ENCODE measurements at places on chromosomes 6 and 20.

GRCh38 chr6:157226026-157226625 lies 97.2 kb downstream of the TMEM242 start:
- DNase-seq = no peak

DNA sequence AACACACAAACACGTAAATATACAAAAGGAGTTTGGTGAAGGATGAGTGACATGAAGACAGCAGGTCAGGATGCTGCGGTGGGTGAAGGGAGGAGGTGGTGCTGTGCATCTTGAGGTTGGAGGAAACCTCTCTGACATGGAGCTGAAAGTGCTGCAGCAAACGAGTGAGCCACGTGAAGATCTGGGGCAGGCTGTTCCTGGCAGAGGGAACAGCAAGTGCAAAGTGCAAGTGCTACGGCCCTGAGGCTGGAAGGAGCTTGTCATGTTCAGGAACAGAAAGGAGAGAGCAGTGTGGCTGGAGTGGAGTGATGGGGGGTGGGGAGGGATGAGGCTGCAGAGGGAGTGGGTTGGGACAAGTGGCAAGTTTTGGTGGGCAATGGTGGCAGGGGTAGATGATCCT lies 24.8 kb upstream of the ANGPT4 start:
- DNase-seq = no peak

- no peak for DNase-seq
Observed at GRCh38 chr6:52016915-52017748, 70.3 kb downstream of the PKHD1 start.

GRCh38 chr6:53530346-53530745 lies 14.6 kb downstream of the GCLC start:
- DNase-seq = no peak

GRCh38 chr6:22366214-22366613 lies 69.4 kb upstream of the PRL start:
- no peak for DNase-seq

DNA sequence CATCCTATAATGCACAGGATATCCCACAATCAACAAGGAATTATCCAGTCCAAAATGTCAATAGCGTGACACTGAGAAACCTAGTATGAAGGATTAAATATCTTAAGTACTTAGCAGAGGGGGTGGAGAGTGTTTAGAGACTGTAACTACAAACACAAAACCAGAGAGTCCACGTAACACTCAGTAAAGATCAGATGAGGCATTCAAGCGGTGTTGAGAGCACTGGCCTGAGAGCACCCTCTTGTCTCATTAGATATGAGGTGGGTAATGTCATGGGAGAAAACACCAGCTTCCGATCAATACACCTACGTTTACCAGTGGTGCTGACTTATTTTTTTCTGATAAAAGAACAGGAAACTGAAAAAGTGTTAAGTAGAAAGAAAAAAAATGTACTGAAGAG lies 2.3 kb downstream of the FAM184A start:
- no peak for DNase-seq

- peak; percentile 46 for DNase-seq
Observed at GRCh38 chr6:18323935-18324705, 59.8 kb upstream of the DEK start.

DNA sequence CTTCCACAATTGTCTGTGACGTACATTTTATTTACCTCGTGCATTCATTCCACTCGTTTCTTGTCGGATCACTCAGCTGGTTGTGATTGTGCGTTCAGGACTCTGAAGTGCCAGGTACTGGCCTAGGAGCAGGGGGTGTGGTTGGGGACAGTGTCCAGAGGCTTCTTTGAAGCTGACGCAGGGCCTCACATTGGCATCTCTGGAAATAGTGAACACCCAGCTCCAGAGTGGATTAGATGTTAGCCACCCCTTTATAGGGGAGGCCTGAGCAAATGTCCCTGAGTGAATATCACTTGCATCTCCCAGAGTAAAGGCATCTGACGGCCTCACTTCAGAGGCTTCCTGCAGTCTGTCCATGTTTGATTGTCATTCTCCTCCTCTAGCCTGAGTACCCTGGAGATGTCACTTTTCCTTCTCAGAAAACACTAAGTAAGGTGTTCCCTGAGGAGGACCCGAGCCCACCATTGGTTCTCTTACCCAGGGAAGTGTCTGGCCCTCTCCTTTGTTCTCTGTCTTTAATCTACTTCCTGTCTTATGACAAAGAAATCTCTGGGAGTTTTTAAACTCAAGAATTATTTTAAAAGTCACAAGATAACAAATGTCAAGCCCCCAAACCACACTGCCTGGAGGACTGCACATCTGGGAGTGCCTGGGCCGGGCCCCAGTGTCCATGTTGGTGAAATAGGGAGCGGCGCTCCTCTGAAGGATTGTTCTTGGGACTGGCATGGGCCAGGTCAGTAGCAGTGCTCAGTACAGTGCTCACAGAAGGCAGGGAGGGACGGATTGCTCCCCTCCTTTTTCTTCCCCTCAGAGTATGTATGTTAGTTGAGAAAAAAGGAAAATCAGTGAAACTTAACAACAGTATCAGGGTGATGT lies 10.8 kb downstream of the STX16 start:
- DNase-seq = peak; percentile 8

DNA sequence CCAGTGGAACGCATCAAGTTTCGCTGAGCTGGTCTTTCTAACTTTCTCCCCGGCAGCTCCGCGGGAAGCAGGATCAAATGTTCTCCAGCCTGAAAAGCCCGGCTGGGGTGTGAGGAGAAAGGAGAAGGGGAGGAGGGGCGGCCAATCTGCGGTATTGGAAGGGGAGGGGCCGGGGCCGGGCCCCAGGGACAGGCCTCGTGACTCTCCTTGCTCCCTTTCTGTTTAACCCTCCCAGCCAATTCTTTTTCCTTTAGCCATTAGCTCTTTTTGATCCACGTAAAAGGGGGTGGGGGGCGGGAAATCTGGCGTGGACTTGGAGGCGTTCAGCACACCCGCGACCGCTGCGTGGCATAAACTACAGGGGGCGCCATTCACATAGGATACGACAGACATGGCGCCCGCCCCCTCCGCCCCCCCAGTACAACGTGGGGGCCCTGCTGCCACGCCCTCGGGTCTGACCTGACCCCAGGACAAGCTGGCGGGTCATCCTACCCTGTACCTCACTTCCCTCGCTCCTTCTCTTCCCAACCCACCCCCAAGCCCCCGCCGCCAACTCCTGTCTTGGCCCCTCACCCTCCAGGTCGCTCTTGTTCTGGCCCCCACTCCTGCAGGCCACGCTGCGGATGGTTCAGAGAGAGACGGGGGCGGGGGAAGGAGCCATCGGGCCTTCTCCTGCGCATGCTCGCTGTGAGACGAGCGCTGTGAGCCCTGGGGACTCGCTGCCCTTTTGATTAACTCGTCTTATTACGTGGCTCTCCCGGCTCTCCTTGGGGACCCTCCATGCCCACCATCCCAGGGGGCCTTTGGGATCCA lies 7.8 kb upstream of the MDGA1 start:
- DNase-seq = peak; percentile 78

GRCh38 chr20:44941120-44941691 lies 19.0 kb downstream of the TOMM34 start:
- DNase-seq = no peak

- no peak for DNase-seq
Observed at GRCh38 chr6:47352194-47352920, 42.7 kb upstream of the TNFRSF21 start.

GRCh38 chr6:36133912-36134311 lies 3.6 kb downstream of the MAPK13 start:
- no peak for DNase-seq

DNA sequence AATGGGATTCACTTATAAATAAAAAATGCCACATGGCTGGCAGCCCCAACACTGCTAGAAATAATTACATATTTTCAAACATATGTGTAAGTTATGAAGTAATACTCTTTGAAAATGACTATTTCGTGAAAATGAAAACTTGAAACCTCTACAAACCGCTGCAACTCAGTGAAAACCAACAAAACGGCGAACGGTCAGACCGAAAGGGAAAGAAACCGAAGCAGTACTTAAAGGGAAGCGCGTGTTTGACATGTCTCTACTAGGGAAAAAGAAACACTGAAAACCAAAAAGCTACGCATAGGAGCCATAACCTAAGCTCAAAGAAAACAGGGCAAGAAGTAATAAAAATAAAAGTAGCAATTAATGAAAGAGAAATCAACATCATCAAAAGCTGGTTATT lies 121.0 kb upstream of the GGTLC1 start:
- peak; percentile 6 for DNase-seq

GRCh38 chr6:46098678-46099077 lies 31.1 kb upstream of the ENPP4 start:
- DNase-seq = no peak

- peak; percentile 33 for DNase-seq
Observed at GRCh38 chr20:35226884-35227681, 593 bp downstream of the MMP24 start.

GRCh38 chr20:12173347-12174012 lies 255.8 kb downstream of the BTBD3 start:
- DNase-seq = no peak

- peak; percentile 8 for DNase-seq
Observed at GRCh38 chr6:148700741-148701311, 46.0 kb upstream of the UST start.

DNA sequence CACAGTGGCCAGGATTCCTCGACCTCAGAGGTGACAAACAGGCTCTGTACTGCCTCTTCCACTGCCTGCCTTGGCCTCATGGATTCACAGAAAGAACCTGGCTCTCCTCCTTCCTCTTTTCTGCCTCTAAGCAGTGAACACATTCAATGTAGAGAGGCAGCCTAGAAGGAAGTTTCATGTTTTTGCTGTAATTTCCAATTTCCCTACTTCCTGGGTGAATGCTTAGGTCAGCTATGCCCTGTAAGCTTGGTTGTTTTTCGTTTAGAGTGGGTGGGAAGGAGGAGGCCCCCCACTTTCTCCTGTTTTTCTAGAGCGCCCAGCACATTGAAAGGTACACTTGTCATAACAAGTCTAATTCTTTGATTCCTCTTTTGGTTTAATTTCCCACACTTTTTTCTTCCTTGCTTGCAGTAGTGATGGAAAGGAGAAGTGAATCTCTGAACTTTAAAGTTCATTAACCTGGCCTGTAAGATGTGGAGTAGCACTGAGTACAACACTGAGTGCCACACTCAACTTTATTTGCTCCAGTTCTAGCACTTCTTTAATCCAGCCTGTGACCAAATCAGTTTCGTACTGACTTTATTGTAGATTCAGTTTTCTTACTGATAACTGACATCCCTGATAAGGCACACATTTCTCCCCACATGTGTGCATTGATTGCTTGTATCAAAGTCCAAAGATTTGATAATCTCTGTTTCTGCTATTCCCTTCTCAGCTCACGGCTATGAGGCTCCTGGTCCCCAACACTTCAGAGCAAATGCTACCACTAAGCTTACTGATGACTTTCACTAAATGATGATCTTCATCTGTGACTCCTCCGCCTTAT lies 100.0 kb upstream of the MAN1A1 start:
- no peak for DNase-seq

GRCh38 chr20:32560989-32561830 lies 23.9 kb downstream of the NOL4L start:
- DNase-seq = peak; percentile 17

DNA sequence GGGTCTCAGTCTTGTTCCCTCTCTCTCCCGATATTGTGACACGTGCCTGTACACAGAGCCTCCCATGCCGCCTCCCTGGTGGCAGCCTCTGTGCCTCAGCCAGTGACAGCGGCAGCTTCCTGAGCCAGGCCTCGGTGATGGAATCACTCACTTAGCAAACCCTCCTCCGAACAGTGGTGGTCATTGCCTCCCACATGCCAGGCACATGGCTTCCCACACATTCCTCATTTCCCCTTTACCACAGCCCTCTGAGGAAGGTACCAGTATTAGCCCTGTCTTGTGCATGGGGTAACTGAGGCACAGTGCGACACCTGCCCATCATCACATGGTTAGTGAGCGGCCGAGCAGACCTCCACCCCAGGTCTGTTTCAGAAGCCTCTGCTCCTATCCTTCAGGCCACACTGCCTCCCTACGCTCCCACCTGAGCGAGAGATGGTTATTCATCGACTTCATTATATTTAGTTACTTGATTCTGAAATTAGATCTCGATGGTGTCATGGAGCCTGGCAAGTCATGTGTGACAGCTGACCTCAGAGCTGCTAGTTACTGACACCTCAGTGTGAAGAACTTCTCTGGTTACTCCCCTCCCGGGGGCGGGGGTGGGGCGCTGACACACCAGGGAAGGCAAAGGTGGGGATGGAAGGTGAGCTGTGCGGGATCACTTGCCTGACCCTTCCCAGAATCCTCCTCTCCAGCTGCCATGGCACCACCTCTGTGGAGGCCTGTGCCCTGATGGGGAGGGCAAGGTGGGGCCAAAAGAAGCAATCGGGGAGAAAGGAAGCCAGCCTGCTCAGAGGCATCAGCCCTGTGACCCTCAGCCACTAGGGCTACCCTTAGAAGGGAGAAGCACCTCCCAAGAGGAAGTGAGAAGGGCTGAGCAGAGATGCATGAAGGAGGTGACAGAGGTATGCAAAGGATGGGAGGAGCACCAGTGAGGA lies 17.9 kb downstream of the MDGA1 start:
- peak; percentile 13 for DNase-seq

GRCh38 chr20:25223179-25223661 lies 24.7 kb upstream of the PYGB start:
- no peak for DNase-seq

DNA sequence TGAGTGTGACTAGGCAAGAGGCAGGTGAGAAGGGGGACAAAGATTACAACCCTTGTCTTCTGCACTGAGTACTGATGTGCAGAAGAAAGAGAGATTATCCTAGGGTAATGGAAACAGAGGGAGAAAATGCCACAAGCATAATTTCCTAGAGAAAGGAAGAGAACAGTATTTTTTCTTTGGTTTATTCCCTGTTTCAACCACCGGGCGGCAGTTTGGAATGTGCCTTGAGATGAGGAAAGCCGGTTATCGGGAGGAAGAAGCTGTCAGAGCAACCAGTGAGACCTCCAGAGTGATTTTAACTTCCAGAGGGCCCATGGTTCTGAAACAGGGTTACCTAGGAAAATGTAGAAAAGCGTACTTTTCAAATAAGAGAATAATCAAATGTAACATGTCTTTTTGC lies 121.4 kb downstream of the REV3L start:
- no peak for DNase-seq

- DNase-seq = no peak
Observed at GRCh38 chr6:169224185-169224695, 29.4 kb downstream of the THBS2 start.

GRCh38 chr6:4413073-4413472 lies 277.7 kb upstream of the ECI2 start:
- no peak for DNase-seq

DNA sequence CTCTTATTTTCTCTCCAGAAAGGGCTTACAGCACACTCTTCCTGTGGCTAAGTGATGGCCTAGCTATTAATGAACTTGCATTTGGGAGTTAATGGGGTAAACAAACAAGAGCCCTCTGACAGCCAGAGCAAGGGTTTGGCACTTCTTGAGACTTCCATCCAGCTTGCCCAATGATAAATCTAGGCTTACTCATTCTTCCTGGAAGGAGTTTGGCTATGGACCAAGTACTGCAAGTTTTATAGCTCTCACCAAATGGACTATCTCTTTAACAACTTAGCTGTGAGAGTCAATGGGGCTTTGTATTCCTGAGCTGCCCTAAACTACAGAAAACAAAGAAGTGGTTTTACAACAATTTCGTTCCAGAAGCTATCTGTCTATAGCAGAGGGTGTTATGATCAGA lies 16.7 kb upstream of the PI3 start:
- no peak for DNase-seq
